ENCODE measurements at places on chromosomes 3 and 15.

DNA sequence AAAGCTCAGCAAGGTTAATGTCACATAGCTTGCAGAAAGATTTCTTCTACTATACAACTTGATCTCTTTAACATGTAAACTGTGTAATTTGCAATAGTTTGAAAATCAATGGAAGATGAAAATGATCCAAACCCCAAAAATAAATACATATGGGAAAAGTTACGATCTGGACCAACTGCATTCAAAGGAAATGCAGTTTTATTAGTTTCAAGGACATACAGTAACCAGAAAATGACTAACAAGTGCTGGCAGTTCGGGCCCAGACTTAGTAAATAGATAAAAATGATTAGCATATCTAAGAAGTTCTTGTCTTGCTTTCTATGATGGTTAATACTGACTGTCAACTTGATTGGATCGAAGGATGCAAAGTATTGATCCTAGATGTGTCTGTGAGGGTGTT lies 37.3 kb upstream of the LEKR1 start:
- DNase-seq, result no peak

DNA sequence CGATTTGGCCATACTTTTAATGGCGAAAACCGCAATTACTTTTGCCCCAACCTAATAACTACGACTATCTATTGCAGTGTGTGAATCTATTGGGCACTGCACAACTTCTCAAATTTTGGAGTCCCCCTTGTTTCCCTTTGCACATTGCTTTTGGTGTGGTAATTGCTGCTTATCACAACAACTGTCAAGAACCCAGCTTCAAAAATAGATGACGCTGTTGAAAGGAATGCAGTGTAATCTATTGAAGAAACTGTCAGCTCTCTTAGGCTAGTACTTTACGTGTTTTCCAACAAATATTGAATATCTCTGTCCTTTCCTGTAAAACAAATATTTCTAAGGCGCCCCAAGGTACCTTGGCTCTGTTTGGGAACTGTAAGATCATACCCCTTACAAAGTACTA lies 222.8 kb upstream of the UBE2E2 start:
- DNase-seq, result no peak

- no peak for DNase-seq
These were observed 218.1 kb downstream of the TP63 start for GRCh38 chr3:189849262-189849661.

- DNase-seq, result no peak
These were observed 194.3 kb downstream of the IL5RA start for GRCh38 chr3:2915826-2916225.

GRCh38 chr15:22226034-22226790 lies 145.9 kb downstream of the OR4M2 start:
- no peak for DNase-seq

DNA sequence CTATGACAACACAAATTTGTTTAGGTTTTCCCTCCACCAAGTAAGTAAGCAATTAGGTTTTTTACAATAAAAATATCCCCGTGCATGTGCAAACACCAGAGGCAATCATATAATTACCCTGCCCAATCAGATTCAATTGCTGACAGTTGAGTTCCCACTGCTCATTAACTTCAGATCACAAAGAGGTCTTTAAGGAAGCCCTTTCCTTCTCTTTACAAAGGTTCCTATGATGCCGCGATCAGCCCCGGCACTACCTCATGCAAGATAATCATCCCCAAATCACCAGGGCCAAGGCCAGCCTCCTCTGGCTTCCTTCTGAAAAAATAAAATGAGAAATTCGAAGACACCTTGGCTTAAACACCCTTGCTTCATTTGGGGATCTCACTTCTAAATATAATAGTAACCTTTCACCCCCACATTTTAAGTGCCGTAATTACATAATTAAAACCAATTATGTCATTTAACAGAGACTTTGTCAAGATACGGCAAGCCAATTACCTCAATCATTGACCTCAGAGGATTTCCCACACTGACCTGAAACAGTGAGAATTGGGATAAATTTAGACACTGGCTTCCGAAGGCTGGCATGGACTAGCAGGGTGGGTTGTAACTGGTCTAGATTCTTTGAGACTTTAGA lies 121.3 kb upstream of the WNT5A start:
- no peak for DNase-seq

GRCh38 chr3:134353171-134353825 lies 20.9 kb downstream of the AMOTL2 start:
- DNase-seq, result no peak

- no peak for DNase-seq
These were observed 96.7 kb upstream of the PPP2R3A start for GRCh38 chr3:135868801-135869200.

DNA sequence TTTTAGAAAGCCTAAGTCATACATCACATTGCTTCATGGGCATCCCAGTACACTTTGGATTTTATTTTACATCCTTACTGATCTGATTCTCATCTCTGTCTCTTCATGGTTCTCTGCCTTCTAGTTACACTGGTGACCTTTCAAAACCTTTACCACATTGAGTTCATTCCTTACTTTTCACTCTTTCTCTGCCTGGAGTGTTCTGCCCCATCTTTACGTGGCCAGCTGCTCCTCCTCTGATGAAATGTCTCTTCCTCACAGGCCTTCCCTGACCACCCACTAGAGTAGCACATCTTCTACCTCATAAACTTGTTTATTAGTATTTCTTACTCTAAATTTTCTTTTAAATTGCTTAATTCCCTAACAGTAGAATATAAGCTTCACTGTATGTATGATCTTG lies 17.7 kb downstream of the CTNNB1 start:
- no peak for DNase-seq

DNA sequence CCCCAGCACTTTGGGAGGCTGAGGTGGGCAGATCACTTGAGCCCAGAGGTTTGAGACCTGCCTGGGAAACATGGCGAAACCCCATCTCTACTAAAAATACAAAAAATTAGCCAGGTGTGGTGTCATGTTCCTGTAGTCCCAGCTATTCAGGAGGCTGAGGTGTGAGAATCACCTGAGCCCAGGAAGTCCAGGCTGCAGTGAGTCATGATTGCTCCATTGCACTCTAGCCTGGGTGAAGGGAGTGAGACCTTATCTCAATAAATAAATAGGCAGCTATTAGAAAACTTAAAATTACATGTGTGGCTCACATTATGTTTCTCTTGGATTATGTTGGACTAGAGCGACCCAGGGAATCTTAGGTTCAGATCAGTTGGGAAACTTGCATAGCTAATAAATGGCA lies 69.7 kb downstream of the RPLP1 start:
- DNase-seq, result no peak

DNA sequence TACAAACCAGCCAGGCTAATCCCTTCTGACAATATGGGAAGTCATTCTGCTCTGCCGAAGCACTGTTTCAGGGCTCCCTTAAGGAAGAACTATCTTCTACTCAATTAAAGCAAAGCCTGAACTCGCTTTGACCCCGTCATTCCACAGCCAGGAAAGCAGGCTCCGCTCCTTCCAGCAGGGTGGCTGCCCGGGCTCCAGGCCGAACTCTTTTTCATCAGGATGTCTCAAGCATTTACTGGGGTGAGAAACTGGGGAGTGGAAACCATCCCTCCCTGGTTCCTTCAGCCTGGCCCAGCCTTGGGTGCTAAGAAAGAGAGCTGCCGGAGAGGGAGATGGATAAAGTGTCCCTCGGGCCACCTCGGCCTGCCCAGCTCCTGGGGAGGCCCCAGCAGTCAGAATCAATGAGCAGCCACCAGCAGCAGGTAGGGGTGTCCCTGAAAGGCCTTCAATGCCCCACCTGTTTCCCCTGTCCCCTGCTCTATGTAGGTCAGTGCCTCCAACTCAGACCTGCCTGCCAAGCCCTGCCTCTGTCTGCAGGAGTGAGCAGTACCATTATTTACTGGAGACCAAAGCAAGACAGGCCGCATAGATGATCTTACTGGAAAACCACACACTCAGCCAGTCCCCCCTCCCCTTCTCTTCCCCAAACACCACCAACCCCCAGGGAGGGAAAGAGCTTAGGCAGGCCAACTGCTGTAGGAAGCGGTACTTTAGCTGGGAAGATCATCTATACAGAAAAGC lies 225.6 kb upstream of the TLE3 start:
- DNase-seq, result no peak

GRCh38 chr3:141240286-141240685 lies 8.7 kb downstream of the PXYLP1 start:
- DNase-seq, result no peak

DNA sequence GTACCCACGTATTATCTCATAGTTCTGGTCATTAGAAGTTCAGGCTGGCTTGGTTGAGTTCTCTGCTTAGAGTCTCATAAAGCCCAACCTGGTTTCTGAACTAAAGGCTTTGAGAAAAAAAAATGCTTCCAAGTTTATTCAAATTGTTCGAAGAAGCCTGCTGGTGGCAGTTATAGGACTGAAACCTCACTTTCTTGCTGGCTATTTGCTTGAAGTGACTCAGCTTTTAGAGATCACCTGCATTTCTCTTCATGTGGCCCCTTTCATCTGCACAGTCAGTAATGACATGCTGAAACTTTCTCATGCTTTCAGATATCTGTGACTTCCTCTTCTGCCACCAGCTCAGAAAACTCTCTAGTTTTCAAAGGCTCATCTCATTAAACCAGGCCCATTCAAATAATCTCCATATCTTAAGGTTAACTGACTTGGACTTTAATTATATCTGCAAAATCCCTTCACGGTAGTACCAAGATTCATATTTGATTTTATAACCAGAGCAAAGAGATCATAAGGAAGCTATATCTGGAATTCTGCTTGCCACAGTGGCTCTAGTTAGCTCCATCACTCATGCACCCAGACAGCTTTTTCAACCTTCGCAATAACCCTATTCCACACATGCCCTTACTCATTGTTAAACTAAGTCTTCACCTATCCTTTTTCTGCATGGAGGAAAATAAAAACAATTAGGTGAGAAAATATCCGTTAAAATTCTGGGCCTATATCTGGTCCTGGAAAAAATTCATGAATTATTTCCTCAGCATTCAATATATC lies 433.8 kb upstream of the CBLB start:
- peak; percentile 5 for DNase-seq

- no peak for DNase-seq
These were observed 47.8 kb upstream of the CTSH start for GRCh38 chr15:78992416-78993256.

DNA sequence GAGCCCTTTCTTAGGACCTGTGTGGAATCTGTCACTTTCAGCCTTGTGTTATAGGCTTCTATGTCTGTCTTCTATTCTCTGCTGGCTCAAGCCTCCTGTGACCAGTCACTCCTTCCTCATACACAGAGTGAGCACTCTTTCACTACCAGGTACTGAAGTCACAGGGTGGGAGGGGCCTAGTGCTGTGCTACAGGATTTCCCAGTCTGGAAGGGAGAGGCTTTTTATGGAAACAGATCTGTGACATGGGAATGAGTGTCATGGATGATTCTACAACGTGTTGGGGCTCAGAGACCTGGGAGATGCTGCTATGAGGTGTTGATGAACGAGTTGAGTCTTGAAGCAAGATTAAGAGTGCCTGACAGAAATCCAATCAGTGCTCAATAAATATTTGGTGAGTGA lies 100.5 kb downstream of the PDCD6IP start:
- no peak for DNase-seq

DNA sequence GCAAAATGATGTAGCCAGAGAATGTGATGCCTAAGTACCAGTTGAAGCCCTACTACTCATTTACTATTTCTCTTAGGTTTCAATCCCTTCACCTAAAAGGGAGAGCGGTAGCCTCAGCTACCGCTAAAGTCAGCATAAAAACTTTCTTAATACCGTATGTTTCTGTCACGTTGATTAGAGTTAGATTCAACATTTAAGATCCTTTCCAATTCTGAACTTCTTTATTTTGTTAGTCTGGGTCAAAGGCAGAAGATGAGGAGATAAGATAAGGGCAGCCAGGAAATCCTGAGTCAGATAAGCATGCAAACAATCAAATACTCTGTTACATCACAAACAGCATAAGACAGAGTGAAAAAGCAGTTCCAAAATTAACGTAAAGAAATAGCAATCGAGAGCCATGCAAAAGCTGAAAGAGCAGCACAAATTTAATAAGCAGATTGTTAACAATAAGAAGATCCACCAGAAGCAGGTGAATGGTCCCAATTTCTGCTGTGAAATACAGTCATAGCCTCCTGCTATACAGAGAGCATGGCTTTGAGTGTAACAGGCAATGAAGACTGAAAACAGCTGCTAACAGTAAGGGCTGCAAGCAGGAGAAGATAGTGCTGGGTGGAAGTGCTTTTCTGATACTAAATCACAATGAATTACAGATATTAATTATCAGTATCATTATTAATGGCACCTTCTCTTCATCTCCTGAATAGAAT lies 3.0 kb downstream of the TMEM207 start:
- DNase-seq, result no peak

GRCh38 chr15:89502867-89503595 lies 6.6 kb upstream of the RHCG start:
- no peak for DNase-seq

DNA sequence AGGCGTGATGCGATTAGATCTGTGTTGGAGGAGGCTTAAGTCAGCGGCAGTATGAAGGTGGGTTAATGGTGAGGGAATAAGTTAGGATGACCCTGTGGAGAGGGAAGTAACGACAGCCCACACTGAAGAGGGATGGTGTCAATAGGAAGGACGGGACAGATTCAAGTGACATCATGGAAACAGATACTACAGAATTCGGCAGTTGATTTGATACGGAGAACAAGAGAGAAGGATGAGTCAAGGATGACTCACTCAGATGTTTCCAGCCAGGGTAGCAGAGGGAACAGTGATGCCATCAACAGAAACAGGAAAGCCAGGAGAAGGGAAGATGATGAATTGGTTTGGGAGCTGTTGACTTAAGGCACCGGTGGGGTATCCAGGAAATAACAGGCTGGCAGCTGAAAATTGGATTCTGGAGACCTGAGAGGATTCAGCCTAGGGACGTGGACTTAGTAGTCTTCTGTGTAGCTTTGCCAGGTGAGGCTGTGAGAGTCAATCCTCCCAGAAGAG lies 38.0 kb downstream of the SHC4 start:
- no peak for DNase-seq

DNA sequence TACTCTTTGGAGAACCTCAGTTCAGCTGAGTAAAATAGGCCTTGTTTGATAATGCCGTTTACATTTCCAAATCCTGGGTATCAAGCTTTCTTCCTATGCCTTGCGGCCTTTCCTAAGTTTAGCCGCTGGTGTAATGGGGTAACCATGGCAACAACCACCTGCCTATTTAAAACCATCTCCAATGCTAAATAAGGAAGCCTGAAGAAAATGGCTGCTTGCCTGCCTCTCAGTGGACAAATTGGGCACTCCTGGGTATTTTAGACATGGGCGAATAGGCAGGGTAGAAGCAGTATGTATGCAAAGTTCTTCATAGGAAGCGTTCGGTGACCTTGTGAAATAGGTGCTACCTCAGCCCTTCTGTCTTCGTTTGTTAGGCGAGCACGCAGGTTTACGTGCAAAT lies 122.7 kb downstream of the DGKG start:
- no peak for DNase-seq

- DNase-seq, result no peak
These were observed 75.0 kb upstream of the SPATA16 start for GRCh38 chr3:173216063-173216462.
